ENCODE measurements at places on chromosomes 3 and 15. TPM values are rescaled to one million over a fixed set of nuclear protein-coding genes. Genes with fewer than 3 reads are reported as not detected.

DNA sequence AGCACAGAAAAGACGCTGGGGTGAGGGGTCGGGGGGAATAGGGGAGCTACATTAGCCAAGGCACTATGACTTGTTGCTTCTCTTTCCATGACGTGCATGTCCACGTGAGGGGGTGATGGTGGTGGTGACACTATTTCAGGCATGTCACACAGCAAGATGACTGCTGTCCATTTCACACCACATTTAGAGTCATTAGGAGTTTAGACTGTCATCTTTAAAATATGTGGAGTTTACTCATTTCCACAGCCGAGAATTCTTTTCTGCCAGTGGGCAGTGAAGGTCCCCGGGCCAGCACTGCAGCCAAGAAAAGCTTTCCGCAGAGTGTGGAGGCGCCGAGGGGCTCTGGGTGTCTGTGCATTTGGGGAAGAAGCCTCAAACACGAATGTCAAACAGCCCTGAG lies 954 bp upstream of the DGKG start:
- DNase-seq, result no peak

The MNS1 gene
- total RNA-seq, result 7.1 TPM

DNA sequence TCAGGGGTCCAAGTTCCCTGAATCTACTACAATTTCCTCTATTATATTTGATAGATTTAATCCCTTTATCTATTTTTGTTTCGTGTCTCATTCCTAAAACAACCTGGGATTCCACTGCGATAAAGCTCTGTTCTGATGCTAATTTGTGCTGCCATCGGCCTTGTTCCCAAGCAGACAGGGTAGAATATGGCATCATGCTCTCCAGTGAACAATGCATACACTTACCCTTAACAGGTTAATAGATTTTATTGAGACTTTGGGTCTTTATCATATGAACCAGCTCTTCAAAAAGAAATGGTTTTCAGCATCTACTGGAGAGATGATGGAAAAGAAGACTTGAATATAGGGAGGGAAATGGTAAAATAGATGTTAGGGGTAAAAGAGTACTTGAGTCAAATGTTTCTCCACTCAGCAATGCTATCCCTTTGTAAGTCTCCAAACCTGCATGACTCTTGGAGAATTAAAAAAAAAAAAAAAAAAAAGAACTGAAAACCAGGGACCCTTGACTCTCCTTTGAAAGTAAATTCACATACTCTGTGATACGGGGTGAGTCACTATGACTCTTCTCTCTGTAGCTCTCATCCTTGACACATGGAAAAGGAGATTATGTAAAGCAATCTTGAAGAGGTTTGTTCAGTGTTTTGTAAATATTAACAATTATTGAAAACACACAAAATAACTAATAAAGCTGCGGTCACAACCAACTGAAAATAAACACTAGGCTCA lies 268.8 kb downstream of the ZBTB20 start:
- DNase-seq, result no peak

The CCDC54 gene
- not detected for total RNA-seq

GRCh38 chr3:69288161-69288895 lies 97.6 kb downstream of the FRMD4B start:
- DNase-seq, result no peak

DNA sequence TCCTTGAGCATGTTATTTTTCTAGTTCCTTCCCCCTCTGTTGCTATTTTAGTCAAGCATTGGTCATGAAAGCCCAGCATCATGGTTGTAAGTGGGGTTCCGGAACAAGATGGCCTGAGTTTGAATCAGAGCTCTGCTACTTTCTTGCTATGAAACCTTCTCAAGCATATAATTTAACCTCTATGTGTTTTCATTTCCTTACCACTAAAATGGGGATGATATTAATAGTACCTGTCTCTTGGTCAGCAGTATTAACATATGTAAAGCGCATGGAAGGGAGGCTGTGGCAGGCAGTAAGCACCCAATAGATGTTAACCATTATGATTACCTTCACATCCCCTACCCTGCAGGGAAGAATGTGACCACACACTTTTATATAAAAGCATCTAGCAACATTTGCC lies 14.3 kb upstream of the SPRED1 start:
- DNase-seq, result no peak

DNA sequence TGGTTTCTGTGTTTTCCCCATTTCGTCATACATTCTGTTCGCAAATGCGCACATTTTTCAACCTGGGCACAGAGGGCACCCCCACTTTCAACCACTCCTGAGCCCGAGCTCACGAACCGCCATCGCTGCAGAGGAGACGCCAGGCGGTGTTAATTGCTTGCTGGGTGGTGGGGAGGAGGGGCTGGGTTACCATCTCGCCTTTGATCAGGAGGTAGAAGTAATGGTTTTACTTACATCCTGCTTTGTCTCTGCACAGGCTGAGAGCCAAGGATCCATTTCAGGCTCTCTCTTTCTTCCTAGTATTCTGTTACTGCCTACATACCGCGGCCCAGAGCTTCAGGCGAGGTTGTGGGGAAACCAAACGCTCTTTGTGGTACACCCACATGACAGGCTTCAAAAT lies 177.3 kb upstream of the WNT5A start:
- no peak for DNase-seq

The RAB27A gene
- total RNA-seq, result 17.2 TPM

The GLCE gene
- total RNA-seq, result 44.4 TPM

DNA sequence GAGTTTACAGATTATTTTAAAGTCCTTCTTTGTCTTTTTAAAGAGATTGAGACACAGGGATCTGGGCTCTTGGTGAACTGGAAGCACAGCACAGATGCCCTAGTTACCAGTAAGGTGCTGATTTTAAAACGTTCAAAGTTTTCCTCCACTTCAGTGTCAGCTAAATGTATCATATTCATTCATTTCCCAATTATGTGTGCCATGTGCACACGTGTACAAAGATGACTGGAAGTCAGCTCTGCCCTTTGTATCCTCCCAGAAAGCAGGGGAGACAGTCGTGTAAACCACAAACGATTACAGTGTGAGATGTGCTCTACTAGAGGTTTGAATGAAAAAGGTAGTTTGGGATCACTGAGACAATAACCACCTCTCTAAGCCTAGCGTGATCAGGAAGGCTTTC lies 730 bp downstream of the ZKSCAN7 start:
- DNase-seq, result no peak

DNA sequence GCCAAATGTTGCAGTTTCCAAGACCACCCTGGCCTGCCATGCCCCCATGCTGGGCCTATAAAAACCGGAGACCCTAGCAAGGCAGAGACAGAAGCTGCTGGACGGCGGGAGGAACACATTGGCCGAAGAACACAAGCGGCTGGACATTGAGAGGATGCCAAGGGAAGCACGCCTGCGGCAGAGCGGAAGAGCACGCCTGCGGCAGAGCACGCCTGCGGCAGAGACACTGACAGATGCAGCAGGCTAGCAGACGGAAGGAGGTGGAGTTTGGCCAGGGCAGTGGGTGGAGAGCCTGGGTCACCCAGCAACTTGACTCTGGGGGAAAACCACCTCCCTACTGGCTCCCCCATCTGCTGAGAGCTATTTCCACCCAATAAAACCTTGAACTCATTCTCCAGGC lies 322.3 kb upstream of the TBL1XR1 start:
- DNase-seq, result no peak

GRCh38 chr3:18758047-18758704 lies 333.0 kb upstream of the SATB1 start:
- DNase-seq, result peak; percentile 87

DNA sequence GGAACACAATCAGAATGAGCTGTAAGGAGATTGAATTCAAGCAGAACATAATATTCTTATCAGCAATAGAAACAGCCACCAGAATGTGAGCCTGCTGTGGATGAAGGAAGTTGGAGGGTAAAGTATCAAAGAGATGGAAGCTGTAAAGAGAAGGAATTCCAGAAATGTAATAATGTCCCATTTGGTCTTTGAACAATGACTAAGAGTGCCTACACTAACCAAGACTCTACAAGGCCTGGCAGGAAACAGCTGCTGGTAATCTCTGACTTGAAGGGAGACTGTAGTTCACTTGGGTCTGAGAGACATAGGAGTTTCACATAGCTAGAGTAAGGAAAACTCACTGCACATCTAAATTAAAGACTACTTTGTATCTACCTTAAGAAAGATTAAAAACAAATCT lies 1176.0 kb upstream of the ALCAM start:
- DNase-seq, result no peak

DNA sequence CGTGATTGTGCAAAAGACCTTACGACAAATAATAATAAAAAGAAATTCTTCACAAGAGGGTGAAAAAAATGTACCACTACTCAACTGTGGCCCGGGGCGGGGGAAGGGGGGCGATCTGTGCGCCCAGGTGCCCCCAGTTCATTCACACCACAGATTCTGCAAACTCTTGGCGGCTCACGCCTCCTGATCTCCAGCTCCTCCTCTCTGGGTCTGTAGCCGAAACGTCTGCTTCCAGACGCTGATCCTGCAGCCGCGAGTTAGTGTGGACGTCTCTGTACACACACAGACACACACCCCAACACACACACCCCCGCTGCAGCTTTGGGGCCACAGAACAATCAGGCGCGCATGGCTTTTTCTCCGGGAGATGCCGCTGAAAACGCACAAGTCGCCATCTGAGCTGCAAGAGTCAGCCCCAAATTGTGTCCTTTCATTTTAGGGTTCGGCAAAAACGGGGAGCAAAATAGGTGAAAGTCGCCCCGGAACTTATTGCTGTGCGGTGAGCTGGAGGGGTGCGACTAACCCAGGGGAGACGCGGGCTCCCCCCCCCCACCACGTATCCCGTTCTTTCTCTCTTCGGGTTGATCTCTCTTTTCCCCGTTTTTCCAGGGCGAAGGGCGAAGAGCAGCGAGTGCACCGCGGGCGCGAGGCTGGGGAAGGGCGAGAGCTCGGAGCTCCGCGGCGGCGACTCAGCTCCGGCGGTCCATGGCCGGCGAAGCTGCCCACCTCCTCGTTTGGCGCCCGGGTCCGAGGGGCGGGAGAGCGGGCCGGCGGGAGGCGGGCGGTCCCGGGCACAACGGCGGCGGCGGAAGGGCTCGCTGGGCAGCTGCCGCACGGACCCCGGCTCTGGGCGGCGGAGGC lies 505 bp upstream of the WNT5A start:
- no peak for DNase-seq

- no peak for DNase-seq
These were observed 74.8 kb downstream of the DNASE1L3 start for GRCh38 chr3:58135712-58136543.

GRCh38 chr3:177358091-177358976 lies 161.1 kb upstream of the TBL1XR1 start:
- no peak for DNase-seq

The SMCO1 gene
- total RNA-seq, result not detected

The DUOXA1 gene
- 12.3 TPM for total RNA-seq

DNA sequence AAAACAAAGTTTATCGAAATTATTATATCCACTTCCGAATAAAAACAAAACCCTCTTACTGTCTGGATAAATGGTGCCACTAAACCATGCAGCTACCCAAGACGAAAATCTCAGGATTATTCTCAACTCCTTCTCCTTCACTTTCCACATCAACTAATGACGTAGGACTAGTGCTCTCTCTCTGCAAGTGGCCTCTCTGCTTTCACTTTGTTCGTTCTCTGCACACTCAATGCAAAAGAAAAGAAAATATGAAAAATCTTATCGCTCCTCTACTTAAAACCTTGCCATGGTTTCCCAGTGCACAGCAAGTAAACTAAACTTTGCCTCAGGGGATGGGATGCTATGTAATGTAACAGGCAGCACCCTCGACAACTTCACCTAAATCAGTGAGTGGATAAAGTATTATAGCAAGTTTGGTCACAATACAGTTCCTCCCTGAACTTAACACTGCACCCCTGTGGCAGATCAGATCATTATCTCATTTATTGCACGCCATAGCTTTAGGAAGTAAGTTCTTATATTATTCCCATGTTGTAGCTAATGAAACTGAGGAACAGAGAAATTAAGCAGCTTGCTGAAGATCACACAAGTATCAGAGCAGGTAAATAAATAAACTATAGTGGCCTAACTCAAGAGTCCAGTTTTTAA lies 262.7 kb upstream of the GADL1 start:
- no peak for DNase-seq

DNA sequence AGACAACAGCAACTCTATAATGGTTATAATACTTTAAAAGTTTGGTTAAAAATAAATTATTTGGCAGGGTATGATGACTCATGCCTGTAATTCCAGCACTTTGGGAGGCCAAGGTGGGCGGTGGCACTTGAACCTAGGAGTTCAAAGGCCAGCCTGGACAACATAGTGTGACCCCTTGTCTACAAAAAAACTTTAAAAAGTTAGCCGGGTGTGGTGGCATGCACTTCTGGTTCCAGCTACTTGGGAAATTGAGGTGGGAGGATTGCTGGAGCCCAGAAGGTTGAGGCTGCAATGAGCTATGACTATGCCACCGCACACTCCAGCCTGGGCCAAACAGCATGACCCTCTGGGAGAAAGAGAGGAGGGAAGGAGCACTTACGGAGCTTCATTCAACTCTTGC lies 7.7 kb upstream of the TRPC1 start:
- DNase-seq, result no peak

The CPN2 gene
- not detected for total RNA-seq

- no peak for DNase-seq
These were observed 342.2 kb downstream of the GBE1 start for GRCh38 chr3:81419228-81419627.

- no peak for DNase-seq
These were observed 6.9 kb downstream of the IGDCC3 start for GRCh38 chr15:65370885-65371284.

- no peak for DNase-seq
These were observed 238.7 kb downstream of the ISL2 start for GRCh38 chr15:76575274-76575673.

DNA sequence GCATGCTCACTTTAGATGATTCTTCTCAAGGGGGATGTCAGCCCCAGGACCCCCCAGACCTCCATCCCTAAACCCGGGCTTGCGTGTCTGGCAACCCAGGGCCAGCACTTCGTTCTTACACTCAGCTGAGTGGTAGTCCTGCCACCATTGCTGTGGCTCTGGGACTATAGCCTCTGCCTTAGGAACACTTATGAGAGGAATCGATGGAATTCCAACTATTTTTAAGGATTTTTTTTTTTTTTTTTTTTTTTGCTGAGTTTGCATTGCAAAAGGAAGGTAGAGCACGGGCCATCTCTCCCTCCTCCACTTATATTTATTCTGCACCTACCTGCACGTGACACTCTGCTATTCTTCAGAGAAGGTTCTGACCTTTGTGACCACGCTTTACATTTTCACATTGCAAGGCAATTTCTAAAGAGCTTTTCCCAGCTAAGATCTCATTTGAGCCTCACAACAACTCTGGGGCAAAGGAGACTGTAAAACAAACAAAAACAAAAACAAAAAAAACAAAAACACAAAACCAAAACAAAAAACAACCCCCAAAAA lies 113.9 kb downstream of the LPP start:
- DNase-seq, result no peak

Data from urinary bladder (tissue), 4 donors.